Breast epithelium (tissue), 4 donors: ENCODE measurements at places on chromosomes 2 and 18.

GRCh38 chr2:873027-873426 lies 77.6 kb upstream of the SNTG2 start:
- DNase-seq = peak; percentile 25
- H3K4me1 ChIP-seq = no peaks in the 10 kb centered on the region
- peaks cover 13% of the 10 kb centered on the region for H3K27me3 ChIP-seq
- H3K4me3 ChIP-seq = no peak overlapping the region
- no peak overlapping the region for H3K27ac ChIP-seq

GRCh38 chr2:200695191-200695590 lies 109.4 kb downstream of the AOX1 start:
- no peak overlapping the region for H3K4me3 ChIP-seq
- no peaks in the 10 kb centered on the region for H3K4me1 ChIP-seq
- H3K36me3 ChIP-seq = no peaks in the 10 kb centered on the region
- no peaks in the 10 kb centered on the region for H3K27me3 ChIP-seq

GRCh38 chr2:240604939-240605716 lies 18.6 kb downstream of the CAPN10 start:
- H3K4me3 ChIP-seq = no peak overlapping the region
- no peak for DNase-seq
- no peaks in the 10 kb centered on the region for H3K36me3 ChIP-seq
- H3K27ac ChIP-seq = no peak overlapping the region
- H3K4me1 ChIP-seq = no peaks in the 10 kb centered on the region

DNA sequence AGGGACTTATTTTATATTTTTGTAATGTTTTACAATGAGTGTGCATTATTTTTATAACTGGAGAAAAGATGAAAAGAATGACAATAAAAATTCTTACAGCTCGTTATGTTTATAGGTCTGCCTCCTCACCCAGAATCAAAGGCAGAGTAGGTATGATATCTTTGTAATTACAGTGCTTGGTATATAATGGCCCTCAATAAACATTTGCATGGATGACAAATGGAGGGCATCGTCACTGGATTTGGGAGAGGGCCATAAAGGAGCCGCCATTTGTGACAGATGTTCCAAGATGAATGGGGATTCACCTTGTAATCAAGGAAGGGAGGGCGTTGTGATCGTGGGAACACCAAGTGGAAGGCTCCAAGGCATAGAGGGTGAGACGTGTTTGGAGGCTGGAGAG lies 22.6 kb upstream of the GIGYF2 start:
- no peak overlapping the region for H3K27ac ChIP-seq
- no peak for DNase-seq
- H3K4me3 ChIP-seq = no peak overlapping the region
- no peaks in the 10 kb centered on the region for H3K4me1 ChIP-seq
- H3K27me3 ChIP-seq = no peaks in the 10 kb centered on the region

DNA sequence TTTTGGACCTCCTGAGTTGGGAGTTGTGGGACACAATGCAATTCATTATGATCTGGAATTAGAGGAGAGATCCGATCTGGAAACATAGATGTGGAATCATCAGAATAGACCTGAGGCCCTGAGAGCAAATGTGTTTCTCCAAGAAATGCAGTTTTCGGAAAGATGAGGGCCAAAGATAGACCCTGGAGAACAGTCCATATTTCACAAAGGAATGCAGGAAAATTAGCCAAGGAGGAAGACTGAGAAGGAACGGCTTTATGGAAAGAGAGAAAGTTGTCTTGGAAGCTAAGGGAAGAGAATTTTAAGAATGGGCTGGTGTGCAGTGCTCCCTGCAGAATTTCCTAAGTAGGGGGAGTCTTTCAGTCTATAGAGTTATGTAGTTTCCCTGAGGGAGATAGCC lies 11.1 kb upstream of the ZNF532 start:
- no peak overlapping the region for H3K27ac ChIP-seq
- DNase-seq = no peak
- H3K4me1 ChIP-seq = no peaks in the 10 kb centered on the region
- H3K36me3 ChIP-seq = no peaks in the 10 kb centered on the region
- H3K4me3 ChIP-seq = no peak overlapping the region
- no peaks in the 10 kb centered on the region for H3K27me3 ChIP-seq

DNA sequence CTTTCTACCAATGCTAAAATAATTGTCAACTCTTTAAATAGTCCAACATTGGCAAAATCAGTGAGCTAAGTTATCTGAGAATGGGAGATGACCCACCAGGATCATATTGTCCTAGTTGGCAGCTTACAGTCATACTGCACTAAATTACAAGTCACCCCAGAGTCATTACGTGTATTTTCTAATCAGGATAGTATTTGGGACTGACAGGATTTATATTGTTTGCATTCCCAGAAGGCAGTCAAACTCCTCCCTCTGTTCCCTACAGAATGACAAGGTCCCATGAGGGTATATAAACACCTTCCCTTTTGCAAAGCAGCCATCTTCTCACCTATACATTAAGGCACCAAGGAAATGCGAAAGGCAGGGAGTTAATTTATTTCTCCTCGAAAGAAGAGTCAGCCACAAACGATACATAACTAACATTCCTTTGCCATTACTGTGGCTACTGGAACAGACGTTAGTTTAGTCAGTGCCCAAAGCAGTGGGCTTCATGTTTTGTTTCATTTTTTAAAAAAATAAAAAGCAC lies 125.3 kb downstream of the ANTXR1 start:
- H3K4me3 ChIP-seq = no peak overlapping the region
- no peak for DNase-seq
- no peaks in the 10 kb centered on the region for H3K4me1 ChIP-seq
- peak overlapping the region; percentile 68 for H3K27ac ChIP-seq
- no peaks in the 10 kb centered on the region for H3K27me3 ChIP-seq

- no peaks in the 10 kb centered on the region for H3K27me3 ChIP-seq
- no peak for DNase-seq
- H3K36me3 ChIP-seq = no peaks in the 10 kb centered on the region
- no peak overlapping the region for H3K4me3 ChIP-seq
- H3K27ac ChIP-seq = peak overlapping the region; percentile 65
- H3K4me1 ChIP-seq = no peaks in the 10 kb centered on the region
Measured at GRCh38 chr18:58217052-58217451, 173.0 kb downstream of the NEDD4L start.

- H3K27ac ChIP-seq = no peak overlapping the region
- DNase-seq = no peak
Measured at GRCh38 chr2:45014016-45014702, 4.9 kb upstream of the SIX2 start.

GRCh38 chr2:95354469-95354901 lies 48.0 kb upstream of the FAHD2A start:
- H3K27ac ChIP-seq = no peak overlapping the region
- H3K4me1 ChIP-seq = no peaks in the 10 kb centered on the region

GRCh38 chr2:174554529-174555150 lies 43.0 kb downstream of the WIPF1 start:
- no peaks in the 10 kb centered on the region for H3K27me3 ChIP-seq
- H3K36me3 ChIP-seq = no peaks in the 10 kb centered on the region
- no peak for DNase-seq

GRCh38 chr2:16291226-16291625 lies 350.9 kb downstream of the MYCN start:
- no peaks in the 10 kb centered on the region for H3K27me3 ChIP-seq
- no peak overlapping the region for H3K27ac ChIP-seq
- H3K4me3 ChIP-seq = no peak overlapping the region

DNA sequence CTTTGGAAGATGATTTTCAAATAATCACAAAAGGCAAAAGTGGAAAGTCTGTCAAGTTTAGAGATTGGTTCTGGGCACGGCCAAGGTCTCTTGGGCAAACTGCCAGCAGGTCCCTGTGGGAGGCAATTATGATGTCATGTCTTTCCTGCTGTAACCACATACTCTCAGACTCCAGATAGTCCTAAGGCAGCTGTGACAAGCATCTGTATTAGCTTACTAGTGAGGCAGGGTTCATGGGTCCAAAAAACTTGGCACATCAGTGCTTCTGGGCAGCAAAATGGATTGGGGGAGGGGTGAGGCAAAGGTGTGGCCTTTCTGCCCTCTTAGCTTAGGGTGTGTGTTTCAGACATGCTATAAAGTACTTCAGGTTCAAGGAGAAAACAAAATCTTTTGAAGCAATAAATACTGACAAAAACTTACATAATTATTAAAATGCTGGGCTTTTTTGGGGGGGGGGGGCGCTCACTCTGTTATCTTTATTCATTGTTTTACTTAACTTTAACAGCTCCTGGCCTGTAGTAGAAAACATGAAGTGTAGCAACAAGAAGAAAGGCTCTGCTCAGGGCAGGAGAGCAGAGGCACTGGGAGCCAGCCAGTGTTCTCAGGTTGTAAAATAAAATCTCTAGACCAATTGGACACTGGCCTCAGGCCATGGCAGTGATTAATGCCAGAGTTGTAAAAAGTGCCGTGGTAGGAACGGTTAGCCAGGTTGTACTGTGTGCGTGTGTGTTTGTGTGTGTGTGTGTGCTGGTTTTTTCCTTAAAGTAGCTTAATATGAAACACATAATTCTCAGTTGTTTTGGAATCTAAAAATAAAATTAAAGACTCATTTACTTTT lies 14.3 kb upstream of the TANC1 start:
- no peaks in the 10 kb centered on the region for H3K4me1 ChIP-seq
- H3K27me3 ChIP-seq = no peaks in the 10 kb centered on the region
- H3K4me3 ChIP-seq = no peak overlapping the region
- DNase-seq = peak; percentile 56

DNA sequence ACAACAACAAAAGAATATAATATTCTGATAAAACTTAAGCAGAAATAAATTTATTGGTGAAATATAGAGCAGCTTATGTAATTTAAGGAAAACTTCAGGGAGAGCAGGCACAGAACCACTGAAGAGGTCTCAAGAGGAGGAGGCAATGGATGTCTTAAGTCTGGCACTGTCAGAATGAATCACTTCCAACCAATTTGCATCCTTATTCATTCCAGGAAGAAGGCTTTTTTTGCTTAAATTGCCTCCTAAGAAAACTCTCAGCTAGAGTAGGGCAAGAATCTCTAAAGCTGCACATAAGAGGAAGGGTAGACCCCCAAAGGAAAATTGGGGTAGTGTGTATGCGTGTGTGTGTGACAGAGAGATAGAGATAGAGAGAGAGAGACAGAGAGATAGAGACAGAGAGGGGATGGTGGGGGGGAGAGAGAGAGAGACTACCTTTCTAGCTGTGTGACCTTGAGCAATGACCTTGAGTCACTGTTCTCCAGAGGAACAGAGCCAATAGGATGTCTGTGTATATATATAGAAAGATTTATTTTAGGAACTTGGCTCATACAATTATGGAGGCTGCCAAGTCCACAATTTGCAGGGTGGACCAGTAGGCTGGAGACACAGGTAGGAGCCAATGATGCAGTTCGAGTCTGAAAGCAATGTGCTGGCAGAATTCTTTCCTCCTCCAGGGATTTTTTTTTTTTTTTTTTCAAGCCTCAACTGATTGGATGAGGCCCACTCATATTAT lies 96.4 kb upstream of the LINC00305 start:
- H3K4me3 ChIP-seq = no peak overlapping the region
- no peak overlapping the region for H3K27ac ChIP-seq
- DNase-seq = no peak
- no peaks in the 10 kb centered on the region for H3K27me3 ChIP-seq

- H3K27me3 ChIP-seq = no peaks in the 10 kb centered on the region
- no peaks in the 10 kb centered on the region for H3K4me1 ChIP-seq
- no peak for DNase-seq
- H3K4me3 ChIP-seq = no peak overlapping the region
- H3K27ac ChIP-seq = no peak overlapping the region
Measured at GRCh38 chr2:239143858-239144712, 256.7 kb downstream of the HDAC4 start.

- H3K4me3 ChIP-seq = no peak overlapping the region
- no peak overlapping the region for H3K27ac ChIP-seq
- no peaks in the 10 kb centered on the region for H3K4me1 ChIP-seq
- H3K27me3 ChIP-seq = no peaks in the 10 kb centered on the region
- no peak for DNase-seq
- no peaks in the 10 kb centered on the region for H3K36me3 ChIP-seq
Measured at GRCh38 chr2:7845332-7845731, 836.5 kb upstream of the ID2 start.

DNA sequence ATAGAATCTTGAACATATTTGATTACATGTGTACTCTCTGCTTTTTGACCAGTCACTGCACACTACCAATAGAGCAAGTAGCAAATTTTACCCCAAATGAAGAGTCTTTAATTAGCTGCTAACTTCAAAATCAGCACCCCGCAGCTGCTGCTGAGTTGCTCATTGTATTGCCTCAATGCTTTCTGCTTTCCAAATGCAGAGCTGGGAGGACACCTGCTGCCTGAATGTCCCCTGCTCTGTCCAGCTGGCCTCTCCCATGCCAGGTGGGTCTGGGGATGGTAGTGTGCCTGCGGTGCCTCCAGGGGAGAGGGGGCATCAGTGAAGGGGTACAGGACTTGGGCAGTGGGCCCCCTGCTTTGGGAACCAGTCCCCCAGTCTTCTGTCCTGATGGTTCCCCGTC lies 184.8 kb downstream of the PRKCE start:
- DNase-seq = no peak
- H3K4me1 ChIP-seq = no peaks in the 10 kb centered on the region
- no peak overlapping the region for H3K4me3 ChIP-seq
- H3K27me3 ChIP-seq = no peaks in the 10 kb centered on the region
- no peak overlapping the region for H3K27ac ChIP-seq

GRCh38 chr2:237483018-237483731 lies 3.9 kb upstream of the MLPH start:
- no peaks in the 10 kb centered on the region for H3K36me3 ChIP-seq
- no peak overlapping the region for H3K4me3 ChIP-seq
- H3K4me1 ChIP-seq = peaks cover 6% of the 10 kb centered on the region
- no peak for DNase-seq
- no peaks in the 10 kb centered on the region for H3K27me3 ChIP-seq

GRCh38 chr2:42792087-42792582 lies 248 bp downstream of the HAAO start:
- H3K4me1 ChIP-seq = peaks cover 3% of the 10 kb centered on the region
- peak overlapping the region; percentile 66 for H3K4me3 ChIP-seq
- no peaks in the 10 kb centered on the region for H3K27me3 ChIP-seq
- no peaks in the 10 kb centered on the region for H3K36me3 ChIP-seq

- H3K4me1 ChIP-seq = peaks cover 5% of the 10 kb centered on the region
- H3K27me3 ChIP-seq = no peaks in the 10 kb centered on the region
- peak overlapping the region; percentile 26 for H3K27ac ChIP-seq
- H3K4me3 ChIP-seq = no peak overlapping the region
- DNase-seq = no peak
- H3K36me3 ChIP-seq = no peaks in the 10 kb centered on the region
Measured at GRCh38 chr2:203626952-203627681, 79.3 kb upstream of the CD28 start.

GRCh38 chr2:138107288-138107687 lies 143.0 kb downstream of the HNMT start:
- H3K27me3 ChIP-seq = no peaks in the 10 kb centered on the region
- no peaks in the 10 kb centered on the region for H3K36me3 ChIP-seq
- no peak overlapping the region for H3K4me3 ChIP-seq
- H3K4me1 ChIP-seq = no peaks in the 10 kb centered on the region
- DNase-seq = no peak

- no peak overlapping the region for H3K27ac ChIP-seq
- H3K4me3 ChIP-seq = no peak overlapping the region
- no peaks in the 10 kb centered on the region for H3K36me3 ChIP-seq
- no peaks in the 10 kb centered on the region for H3K4me1 ChIP-seq
Measured at GRCh38 chr2:53654396-53654795, 113.2 kb upstream of the CHAC2 start.

- no peaks in the 10 kb centered on the region for H3K4me1 ChIP-seq
- H3K27me3 ChIP-seq = no peaks in the 10 kb centered on the region
- no peaks in the 10 kb centered on the region for H3K36me3 ChIP-seq
- H3K4me3 ChIP-seq = no peak overlapping the region
Measured at GRCh38 chr2:66604976-66605375, 170.1 kb downstream of the MEIS1 start.

GRCh38 chr2:25062511-25062917 lies 20.6 kb downstream of the EFR3B start:
- no peaks in the 10 kb centered on the region for H3K27me3 ChIP-seq
- H3K27ac ChIP-seq = peak overlapping the region; percentile 69
